ENCODE measurements at places on chromosomes 2 and 18. TPM values are rescaled to one million over a fixed set of nuclear protein-coding genes. Genes with fewer than 3 reads are reported as not detected.

- peaks cover 6% of the 10 kb centered on the region for H3K4me1 ChIP-seq
- DNase-seq, result no peak
- H3K4me3 ChIP-seq, result no peak overlapping the region
- peaks cover 24% of the 10 kb centered on the region for H3K27me3 ChIP-seq
- no peak overlapping the region for H3K27ac ChIP-seq
Observed at GRCh38 chr2:23204685-23205242, 180.2 kb upstream of the KLHL29 start.

DNA sequence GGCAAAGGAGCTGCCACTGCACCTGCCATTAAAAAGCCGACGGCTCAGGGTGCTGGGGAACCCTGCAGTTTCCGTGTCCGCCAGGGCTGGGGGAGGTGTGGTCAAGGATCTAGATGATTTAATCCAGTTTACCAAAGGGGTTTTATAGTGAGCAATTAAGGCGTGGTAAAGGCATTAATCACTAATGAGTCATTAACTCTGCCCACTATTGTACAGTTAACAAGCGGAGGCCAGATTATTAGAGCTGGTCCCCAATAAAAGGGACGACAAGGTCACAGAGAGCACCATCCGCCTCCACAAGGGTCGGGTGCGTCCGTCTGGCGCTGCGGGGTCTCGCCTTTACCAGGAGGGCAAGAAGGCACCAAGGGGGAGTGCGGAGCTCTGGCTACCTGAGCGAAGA is 9.6 kb downstream of the RAX start:
- H3K4me3 ChIP-seq, result no peak overlapping the region
- H3K27me3 ChIP-seq, result peaks cover 91% of the 10 kb centered on the region
- peaks cover 5% of the 10 kb centered on the region for H3K36me3 ChIP-seq
- no peak overlapping the region for H3K27ac ChIP-seq

DNA sequence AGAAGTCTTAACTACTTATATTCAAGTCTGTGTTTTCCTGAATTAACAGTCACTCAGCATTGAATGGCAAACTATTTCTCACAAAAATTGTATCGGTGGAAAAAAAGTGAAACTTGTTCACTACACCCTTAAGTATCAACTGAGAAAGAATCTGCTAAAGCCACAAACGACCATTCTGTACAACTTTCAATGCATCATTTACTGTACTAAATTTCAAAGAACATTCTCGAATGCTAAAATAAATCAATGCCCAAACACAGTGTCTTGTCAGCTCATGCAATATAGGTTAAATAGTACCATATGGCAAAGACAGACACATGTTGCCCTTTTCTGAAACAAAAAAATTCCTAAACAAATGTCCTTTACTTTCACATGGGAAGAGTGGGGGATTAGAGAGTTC is 9.0 kb downstream of the ZNF516 start:
- H3K4me1 ChIP-seq, result peaks cover 37% of the 10 kb centered on the region
- H3K4me3 ChIP-seq, result no peak overlapping the region
- no peaks in the 10 kb centered on the region for H3K27me3 ChIP-seq
- no peak overlapping the region for H3K27ac ChIP-seq
- DNase-seq, result no peak
- peaks cover 2% of the 10 kb centered on the region for H3K36me3 ChIP-seq

- peaks cover 2% of the 10 kb centered on the region for H3K36me3 ChIP-seq
- H3K4me3 ChIP-seq, result no peak overlapping the region
- no peak for DNase-seq
- H3K27ac ChIP-seq, result peak overlapping the region; percentile 63
- peaks cover 74% of the 10 kb centered on the region for H3K4me1 ChIP-seq
- no peaks in the 10 kb centered on the region for H3K27me3 ChIP-seq
Observed at GRCh38 chr2:36416370-36417165, 61.0 kb downstream of the CRIM1 start.

- H3K4me3 ChIP-seq, result no peak overlapping the region
- no peaks in the 10 kb centered on the region for H3K36me3 ChIP-seq
- H3K4me1 ChIP-seq, result no peaks in the 10 kb centered on the region
- H3K27me3 ChIP-seq, result peaks cover 3% of the 10 kb centered on the region
- H3K27ac ChIP-seq, result no peak overlapping the region
- DNase-seq, result no peak
Observed at GRCh38 chr18:78713069-78713468, 266.5 kb upstream of the SALL3 start.

KCNG2 gene
- total RNA-seq, result not detected
